ENCODE measurements at places on chromosomes 3 and 15.

- DNase-seq: no peak
Measured at GRCh38 chr3:43162230-43163084, 56.6 kb upstream of the POMGNT2 start.

DNA sequence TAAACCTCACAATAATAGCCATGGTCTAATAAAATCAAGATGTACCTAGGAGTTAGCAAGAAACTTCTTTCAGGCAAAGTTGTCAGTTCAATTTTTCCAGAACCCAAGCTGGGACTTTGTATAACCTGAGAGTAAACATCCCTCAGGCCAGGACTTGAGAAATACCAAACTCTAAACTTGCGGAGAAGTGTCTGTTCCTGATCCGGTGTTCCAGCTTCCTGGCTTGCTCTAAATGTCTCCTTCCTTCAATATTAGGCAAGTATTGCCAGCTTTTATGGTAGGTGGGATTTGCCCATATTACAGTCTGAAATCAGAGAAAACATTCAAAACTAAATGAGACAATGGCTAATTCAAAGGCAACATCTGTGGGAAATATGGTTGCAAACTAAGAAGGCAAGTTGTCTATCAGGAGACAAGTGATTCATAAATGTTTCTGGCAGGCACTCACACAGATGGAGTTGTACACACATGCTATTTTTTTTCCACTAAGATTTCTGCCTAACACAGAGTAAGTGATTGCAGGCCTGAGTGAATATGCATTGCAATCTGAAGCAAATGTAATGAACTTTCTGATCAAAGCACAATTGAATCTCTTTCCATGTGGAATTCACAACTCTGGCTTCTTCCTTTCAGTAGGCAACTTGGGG, 88.3 kb upstream of the COL8A1 start:
- no peak for DNase-seq

DNA sequence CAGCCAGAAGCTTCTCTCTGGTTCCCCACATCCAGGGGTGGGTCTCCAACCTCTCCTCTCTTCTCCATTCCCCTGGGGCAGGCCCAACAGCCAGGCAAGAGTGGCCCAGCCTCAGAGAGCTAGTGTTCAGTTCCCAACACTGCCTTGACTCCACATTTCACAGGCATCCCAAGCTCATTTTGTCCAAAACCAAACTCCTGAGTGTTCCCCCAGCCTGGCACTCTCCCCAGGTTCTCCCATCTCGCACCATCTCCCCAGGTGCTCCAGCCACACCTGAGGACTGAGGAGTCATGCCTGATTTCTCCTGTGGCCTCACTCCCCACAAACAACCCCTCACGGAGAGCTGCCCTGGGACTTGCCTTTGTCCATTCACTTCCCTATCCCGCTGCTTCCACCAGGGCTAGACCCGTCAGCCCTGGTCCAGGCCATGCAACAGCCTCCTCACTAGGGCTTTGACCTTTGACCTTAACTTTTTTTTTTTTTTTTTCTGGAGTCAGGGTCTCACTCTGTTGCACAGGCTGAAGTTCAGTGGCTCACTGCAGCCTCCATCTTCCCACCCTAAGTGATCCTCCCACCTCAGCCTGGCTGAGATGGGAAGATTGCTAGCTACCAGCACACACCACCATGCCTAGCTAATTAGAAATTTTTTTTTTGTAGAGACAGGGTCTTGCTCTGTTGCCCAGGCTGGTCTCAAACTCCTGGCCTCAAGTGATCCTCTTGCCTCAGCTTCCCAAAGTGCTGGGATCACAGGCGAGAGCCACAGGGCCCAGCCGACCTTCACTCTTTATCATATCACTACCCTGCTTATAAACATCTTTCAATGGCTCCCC, 3.9 kb upstream of the CSK start:
- no peak for DNase-seq

DNA sequence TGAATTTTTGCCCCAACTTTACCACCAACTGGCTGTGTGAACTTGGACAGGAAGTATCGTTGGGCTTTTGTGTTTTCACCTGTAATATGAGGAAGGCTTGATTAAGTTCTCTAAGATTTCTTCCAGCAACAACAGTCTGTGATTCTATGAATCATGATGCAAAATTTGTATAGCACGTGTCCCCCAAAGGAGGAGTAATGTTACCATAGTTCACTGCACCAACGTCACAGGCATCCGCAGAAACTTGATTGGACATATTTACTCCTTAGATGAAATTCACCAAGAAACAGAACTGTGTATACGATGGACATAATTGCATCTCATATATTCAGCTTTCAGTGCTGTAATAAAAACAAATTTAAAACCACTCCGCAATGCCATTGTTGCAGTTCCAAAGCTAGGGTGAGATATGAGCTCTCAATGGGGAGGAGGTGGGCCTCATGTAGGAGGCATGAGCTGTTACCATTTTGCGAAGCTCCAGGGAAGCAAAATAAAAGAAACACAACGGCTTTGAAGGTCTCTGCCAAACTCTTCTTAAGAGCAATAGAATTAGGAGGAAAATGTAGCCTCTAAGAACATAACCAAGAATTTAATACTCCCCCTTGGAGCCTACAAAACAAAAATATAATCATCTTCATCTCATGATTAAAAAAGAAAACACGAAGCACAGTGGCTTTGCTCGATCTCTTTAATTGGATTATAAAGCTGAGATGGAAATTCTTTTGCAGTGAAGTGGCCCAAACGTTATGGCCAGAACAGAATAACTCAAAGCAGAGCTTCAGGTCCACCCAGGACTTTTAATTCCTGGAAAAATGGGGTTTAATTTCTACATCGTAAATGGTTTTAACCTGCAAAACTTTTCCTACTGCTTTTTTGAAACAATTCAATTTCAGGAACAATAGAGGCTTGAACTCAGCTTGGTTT, 80.7 kb downstream of the CHST2 start:
- no peak for DNase-seq

- no peak for DNase-seq
Measured at GRCh38 chr3:12574661-12575060, 17.8 kb downstream of the MKRN2 start.

All from mucosa of descending colon (tissue), 3 donors.